ENCODE measurements at places on chromosomes 16 and 17. TPM values are rescaled to one million over a fixed set of nuclear protein-coding genes. Genes with fewer than 3 reads are reported as not detected.

The CYB561 gene
- 15.5 TPM for total RNA-seq

The DCAF7 gene
- 36.8 TPM for total RNA-seq

The CNGB1 gene
- total RNA-seq, result not detected

The SAMD14 gene
- 1.7 TPM for total RNA-seq

The NPTX1 gene
- not detected for total RNA-seq

The TP53TG3D gene
- total RNA-seq, result 1.1 TPM

The KIF19 gene
- total RNA-seq, result 0.16 TPM

The LITAFD gene
- total RNA-seq, result not detected

The UBB gene
- total RNA-seq, result 1,403 TPM

The PRR35 gene
- not detected for total RNA-seq

The TBC1D3C gene
- not detected for total RNA-seq

The CTRB2 gene
- total RNA-seq, result not detected

The ALOX12 gene
- total RNA-seq, result 0.11 TPM

The POLR2A gene
- 36.4 TPM for total RNA-seq

The ZG16B gene
- 0.35 TPM for total RNA-seq

The CCDC144A gene
- total RNA-seq, result 1.5 TPM

The TMIGD1 gene
- not detected for total RNA-seq

The MGAT5B gene
- not detected for total RNA-seq

The KRT33B gene
- total RNA-seq, result not detected

The ZNF771 gene
- 5.1 TPM for total RNA-seq

The HOXB13 gene
- not detected for total RNA-seq

The CNTROB gene
- total RNA-seq, result 9.6 TPM

The OTOP2 gene
- total RNA-seq, result not detected

The ASPHD1 gene
- total RNA-seq, result 0.19 TPM

The ARL6IP1 gene
- total RNA-seq, result 27.2 TPM

The KRTAP9-2 gene
- not detected for total RNA-seq

The SMIM22 gene
- total RNA-seq, result not detected

The USP7 gene
- 61.6 TPM for total RNA-seq

The ORMDL3 gene
- total RNA-seq, result 34.7 TPM

The NGFR gene
- total RNA-seq, result 10.0 TPM

The CMTM2 gene
- 0.35 TPM for total RNA-seq

The MYH13 gene
- total RNA-seq, result not detected

The LPCAT2 gene
- total RNA-seq, result 8.6 TPM

The CES1 gene
- total RNA-seq, result 52.2 TPM

The TBC1D26 gene
- not detected for total RNA-seq

The TLCD3B gene
- not detected for total RNA-seq

The FOXN1 gene
- total RNA-seq, result not detected

The PLLP gene
- 3.4 TPM for total RNA-seq

The CD300E gene
- 0.46 TPM for total RNA-seq
